ENCODE measurements at places on chromosomes 6 and 20.

- DNase-seq = no peak
These were observed 141.5 kb downstream of the GMDS start for GRCh38 chr6:2103765-2104523.

DNA sequence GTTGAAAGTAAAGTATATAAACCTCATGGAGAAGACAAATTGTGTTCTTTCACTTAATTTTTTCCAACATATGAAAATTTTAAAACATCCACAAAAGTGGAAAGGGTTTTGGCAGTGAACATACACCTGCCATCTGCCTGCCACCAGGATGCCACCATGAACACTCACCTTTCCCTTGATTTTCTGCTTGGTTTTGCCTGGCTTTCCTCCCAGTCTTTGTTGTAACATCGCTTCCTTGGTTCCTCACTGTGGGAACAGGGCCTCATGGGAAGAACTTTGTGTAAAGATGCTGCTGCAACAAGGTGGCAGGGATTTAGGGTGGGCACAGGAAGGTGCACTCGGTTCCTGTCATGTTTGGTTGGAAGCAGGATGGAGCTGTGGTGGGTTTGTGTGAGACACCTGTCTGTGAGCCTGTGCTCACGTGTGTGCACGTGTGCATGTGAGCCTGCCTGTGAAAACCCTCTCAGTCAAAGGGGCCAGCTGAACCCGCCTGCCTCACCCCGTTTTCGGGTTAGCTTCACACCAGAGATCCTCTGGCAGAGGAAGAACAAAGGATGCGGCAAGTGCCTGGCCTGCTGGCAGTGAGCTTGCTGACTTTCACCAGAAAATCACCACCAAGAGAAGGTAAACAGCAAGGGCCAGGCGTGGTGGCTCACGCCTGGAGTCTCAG is 11.0 kb upstream of the RBM38 start:
- no peak for DNase-seq

DNA sequence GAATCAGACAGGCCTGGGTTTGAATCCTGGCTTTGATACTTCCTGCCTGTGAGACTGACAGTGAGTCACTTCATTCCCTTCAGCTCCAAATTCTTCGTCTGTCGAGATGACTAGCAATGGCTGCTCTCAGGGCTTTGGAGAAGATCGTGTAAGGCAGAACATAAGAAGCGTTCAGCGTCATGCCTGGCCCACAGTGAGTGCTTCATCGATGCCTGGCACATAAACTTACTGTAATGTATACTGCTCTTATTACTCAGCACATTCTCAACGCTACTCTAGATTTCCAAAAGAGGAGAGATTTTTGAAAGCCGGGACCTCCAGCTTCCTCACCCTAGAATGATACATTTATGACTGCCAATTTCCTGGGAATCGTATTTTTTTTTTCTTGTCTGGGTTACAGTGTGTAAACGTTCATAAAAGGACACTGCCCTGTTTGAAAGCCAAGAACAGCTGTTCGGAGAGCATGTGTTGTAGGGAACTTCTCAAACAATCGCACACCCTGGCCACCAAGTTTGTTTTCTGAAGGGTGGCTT is 16.2 kb upstream of the BCAS1 start:
- DNase-seq = no peak

GRCh38 chr6:117740605-117741004 is 65.3 kb downstream of the NUS1 start:
- DNase-seq = no peak

- DNase-seq = no peak
These were observed 178.4 kb downstream of the NRN1 start for GRCh38 chr6:5828296-5828695.

GRCh38 chr6:160461641-160462040 is 113.5 kb downstream of the SLC22A3 start:
- DNase-seq = no peak

GRCh38 chr20:30606990-30607389 is 650.5 kb upstream of the DEFB115 start:
- no peak for DNase-seq

- DNase-seq = no peak
These were observed 5.7 kb upstream of the TENT5A start for GRCh38 chr6:81758221-81758620.

GRCh38 chr6:56072856-56073255 is 174.5 kb downstream of the COL21A1 start:
- DNase-seq = no peak

GRCh38 chr6:55964136-55964535 is 88.7 kb upstream of the BMP5 start:
- no peak for DNase-seq

- no peak for DNase-seq
These were observed 146.7 kb downstream of the TASP1 start for GRCh38 chr20:13492001-13492481.

DNA sequence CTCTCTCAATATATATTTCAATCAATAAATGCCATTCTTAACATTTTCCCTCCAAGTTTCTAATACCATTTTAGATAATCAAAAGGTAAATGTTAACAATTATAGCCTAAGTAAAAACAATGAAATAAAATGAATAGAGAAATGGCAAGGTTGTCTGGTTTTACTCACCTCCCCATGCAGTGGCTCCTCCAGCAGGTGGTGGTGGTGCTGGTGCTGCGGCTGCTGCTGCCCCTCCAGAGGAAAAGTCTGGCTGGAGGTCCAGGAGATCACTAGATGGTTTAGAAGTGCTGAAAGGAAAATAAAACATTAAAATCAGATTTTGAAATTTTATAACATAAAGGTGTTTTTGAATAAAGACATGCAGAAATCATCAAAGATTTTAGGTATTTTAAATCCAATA is 93.2 kb downstream of the PRSS35 start:
- no peak for DNase-seq
